Cardiac septum (tissue), 1 donor: ENCODE measurements at places on chromosomes 5 and 9.

DNA sequence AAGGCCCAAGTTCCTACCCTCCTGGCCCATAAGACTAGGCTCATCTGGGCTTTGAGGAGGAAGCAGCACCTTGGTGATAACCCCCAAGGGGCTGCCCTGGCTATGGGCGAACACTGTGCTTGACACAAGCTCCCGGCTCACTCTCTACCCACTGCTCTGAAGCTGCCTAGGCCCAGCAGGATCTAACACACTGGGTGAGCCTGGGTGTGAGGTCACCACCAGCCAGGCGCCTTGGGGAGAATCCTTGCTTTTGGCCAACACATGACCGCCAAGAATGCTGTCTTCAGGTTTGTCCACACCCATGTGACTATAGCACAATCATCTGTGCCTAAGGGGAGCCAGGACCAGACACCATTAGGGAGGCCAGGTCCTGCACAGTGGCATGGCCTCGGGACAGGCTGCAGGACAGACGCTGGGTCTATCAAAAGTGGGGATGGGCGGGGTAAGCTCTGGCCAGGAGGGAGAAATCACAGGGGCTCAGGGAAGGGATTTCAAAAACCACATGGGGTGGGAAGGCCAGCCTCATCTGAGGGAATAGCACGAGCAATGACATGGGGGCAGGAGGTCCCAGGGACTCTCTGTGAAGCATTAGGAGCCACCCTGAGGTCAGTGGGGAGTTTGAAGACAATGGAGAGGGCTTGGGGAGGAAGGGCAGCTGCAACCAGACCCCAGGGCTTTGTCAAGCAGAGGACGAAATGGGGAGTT is 29.6 kb downstream of the BICD2 start:
- DNase-seq, result no peak

DNA sequence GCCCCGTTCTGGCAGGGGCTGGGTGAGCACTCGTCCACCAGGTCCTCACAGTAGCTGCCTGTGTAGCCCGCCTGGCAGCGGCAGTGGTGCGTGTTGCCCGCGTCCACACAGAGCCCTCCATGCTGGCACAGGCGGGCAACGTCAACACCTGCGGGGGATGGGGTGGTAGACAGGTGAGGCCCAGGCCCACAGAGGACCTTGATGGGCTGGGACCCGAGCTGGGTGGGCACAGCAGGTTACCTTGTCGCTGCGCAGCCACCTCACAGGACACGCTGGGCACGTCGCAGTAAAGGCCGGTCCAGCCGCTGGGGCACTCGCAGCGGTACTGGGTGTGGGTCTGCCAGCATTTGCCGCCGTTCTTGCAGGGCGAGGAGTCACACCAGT is 25.1 kb upstream of the SEC16A start:
- no peak for DNase-seq

- no peak for DNase-seq
These were observed 54.8 kb downstream of the CAMK4 start for GRCh38 chr5:111278858-111279504.

DNA sequence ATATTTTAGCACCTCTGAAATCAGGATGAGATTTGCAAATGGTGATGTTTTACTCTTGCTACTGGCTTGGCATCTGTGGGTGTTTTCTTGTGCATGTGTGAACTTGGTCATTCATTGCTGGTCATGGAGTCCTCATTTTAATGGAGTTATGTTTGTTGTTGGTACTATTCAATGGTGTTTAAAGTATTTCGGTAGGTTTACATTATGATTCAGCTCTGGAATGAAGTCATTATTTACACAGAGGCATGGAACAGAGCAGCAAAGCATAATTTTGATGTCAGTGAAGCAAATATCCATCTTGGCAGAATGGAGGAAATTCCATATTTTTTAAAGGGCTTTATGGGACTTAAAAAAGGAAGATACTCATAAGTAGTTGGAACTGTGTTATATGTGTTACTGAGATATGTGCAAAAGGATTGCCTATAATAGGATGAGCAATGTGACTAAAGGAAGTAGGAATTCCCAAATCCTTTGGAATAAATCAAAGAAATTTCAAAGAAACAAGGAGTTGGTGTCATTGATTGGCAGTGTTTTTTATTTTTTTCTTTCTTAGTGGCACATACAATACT is 147.4 kb downstream of the ACTBL2 start:
- no peak for DNase-seq

- no peak for DNase-seq
These were observed 196.4 kb upstream of the PTGER4 start for GRCh38 chr5:40483316-40483715.

- no peak for DNase-seq
These were observed 2.9 kb downstream of the NRARP start for GRCh38 chr9:137299203-137299565.

- peak; percentile 36 for DNase-seq
These were observed 19.4 kb downstream of the CSF1R start for GRCh38 chr5:150066901-150067396.

DNA sequence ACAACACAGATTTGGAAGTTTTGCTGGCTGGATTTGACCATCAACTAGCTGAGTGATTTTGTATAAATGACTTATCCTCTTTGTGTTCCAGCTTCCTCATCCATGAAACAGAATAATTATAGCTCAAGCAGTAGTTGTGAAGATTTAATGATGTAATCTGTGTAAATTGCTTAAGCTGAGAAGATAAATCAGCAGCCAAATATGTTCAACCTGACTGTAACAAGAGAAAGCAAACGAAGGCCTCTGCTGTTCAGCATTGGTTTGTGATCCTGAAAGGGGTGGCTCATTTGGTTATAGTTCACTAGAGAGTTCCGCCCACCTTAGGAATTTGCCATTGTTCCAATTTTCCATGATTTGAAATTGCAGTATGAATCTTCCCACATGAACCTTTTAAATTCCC is 75.7 kb upstream of the CCDC112 start:
- DNase-seq, result no peak

DNA sequence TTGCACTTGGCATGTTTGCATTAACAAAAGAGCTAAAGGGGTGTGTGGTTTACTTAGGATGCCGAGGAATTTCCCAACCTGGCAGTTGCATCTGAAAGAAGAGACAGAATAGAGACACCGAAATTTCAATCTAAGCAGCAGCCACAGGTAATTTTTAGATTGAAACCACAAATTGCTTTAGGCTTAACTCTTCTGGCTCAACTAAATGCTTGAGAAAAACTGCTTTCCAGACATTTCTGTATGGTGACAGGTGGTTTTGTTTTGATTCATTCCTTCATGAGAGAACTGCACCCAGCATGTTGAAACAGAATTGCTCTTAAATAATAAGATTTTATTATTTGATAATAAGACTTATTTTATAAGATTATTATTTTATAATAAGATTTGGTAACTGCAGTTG is 21.5 kb downstream of the SECISBP2 start:
- DNase-seq, result no peak

DNA sequence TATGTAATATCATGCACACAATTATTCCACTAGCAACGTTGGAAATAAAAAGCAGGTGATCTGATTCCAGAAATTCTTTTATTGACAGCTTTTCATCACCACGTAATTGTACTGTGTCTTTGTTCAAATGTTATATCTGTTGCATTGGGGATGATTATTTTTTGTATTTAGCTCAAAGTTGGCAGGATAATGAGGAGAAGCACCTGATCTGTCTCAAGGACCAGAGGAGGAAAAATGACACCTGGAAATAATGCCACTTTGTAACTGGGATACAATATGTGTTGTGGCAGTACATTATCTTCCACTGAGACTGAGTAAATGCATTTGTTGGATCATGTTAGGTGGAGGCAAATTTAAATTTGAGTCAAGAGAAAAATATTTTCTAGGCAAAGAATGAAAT is 1298.8 kb upstream of the CDH6 start:
- DNase-seq, result no peak

DNA sequence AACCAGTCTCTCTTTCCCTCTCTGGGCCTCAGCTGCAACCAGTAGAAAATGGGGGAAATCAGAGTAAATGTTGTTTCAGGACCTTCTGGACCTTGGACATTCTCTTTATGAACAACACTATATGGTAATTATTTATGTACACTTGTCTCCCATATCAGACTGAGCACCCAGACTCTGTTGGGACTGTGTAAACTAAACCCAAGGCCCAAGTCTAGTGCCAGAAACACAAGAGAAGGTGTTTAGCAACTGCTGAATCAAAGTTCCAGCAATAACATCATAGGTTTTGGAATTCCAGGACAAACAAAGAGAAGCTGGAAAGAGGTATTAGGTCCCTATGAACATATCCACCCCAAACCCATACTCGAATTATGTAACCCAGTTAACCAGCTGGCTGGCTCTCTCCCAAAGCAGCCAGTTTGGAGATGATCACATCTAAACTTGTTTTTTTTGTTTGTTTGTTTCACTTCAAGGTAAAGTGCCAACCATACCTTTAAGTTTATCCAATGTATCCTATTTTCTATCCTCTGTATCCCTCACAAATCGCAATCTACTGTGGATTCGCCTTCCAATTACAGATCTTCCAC is 1.9 kb upstream of the RNF38 start:
- no peak for DNase-seq

DNA sequence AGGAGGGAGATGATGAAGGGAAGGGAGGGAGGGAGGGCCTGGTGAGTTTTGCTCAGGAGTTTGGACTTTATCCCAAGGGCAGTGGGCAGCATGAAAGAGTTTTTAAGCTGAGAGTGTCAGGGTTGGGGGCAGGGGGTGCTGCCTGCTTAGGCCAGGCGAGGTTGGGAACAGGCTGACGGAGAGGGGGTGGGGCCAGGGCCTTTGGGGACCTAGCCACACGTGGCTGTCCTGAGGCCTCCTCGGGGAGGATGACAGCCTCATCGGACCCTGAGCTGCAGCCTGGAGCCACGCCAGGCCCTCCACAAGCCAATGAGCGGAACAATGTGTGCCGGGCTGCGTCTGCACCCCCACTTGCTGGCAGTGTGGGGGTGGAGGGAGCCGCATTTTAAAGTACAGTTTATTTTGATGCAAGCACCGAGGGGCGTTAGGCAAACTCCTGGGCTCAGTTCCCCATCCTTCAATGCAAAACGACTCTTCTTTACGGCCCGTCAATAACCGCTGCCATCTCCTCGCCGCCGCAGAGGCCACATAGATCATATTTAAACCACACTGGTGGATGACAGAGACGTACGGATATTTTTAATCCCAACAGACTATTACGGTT is 5.3 kb upstream of the RXRA start:
- peak; percentile 61 for DNase-seq

DNA sequence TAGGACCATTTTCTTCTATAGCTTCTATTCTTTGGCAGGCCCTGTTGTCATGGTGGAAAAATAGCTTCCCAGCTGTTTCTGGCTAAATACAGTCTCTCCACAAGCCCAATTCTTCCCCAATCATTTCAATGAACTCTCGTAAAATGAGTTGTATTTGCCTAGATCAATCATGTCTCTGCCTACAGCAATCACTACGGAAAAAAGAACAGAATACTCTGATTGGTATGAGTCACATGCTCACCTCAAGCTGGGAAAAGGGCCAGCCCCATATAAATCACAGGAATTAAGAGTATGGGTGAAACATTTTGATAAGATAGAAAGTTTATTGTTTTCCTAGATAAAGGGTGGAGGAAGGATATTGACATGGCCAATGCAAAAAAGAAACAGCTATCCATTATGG is 711.4 kb downstream of the EFNA5 start:
- DNase-seq, result no peak

GRCh38 chr5:119016125-119016774 is 27.9 kb upstream of the DTWD2 start:
- DNase-seq, result no peak

DNA sequence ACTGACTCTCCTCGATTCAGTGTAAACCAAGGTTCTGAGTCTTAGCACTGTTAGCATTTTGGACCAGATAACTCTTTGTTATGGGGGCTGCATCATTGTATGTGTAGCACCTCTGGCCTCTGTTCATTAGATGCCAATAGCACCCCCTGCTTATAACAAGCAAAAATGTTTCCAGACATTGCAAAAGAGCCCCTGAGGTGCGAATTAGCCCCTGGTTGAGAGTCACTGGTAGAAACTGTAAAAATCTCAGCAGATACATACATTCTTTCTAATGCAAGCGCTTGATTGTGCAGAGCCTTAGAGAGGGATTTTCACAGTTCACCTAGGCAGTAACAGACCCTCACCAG is 2.8 kb downstream of the ADRB2 start:
- no peak for DNase-seq

- DNase-seq, result no peak
These were observed 826 bp downstream of the GPRIN1 start for GRCh38 chr5:176608937-176609723.

DNA sequence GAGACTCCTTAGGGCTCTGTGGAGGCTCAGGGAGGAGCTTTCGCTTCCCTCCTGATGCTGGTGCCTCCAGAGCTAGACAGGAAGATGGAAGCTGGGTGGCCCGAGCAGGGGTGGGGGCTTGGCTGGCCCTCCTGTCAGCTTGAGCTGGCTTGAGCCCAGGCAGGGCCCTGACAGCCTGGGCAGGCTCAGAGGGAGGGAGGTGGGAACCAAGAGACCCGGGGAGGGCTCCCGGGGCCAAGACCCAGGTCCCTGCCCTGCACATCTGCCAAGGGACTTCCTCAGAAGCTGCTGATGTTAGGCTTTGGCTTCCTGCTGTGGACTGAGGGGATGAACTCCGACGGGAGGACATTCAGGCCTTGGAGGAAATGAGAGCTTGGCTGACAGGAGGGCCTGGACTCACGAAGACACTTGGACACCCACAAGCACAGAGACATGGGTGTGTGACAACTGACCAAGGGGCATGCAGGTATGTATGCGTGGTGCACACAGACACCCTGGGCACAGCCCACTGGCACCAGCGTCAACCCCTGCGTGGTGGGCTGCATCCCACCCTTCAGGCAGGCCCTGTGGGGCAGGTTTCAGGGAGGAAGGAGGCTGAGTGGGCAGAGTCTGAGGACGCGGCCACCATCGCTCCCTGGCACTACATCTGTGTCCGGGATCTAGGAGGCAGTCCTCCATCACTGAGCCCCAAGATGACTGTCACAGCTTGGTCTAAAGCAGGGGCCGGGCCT is 1.7 kb upstream of the LTC4S start:
- DNase-seq, result no peak

DNA sequence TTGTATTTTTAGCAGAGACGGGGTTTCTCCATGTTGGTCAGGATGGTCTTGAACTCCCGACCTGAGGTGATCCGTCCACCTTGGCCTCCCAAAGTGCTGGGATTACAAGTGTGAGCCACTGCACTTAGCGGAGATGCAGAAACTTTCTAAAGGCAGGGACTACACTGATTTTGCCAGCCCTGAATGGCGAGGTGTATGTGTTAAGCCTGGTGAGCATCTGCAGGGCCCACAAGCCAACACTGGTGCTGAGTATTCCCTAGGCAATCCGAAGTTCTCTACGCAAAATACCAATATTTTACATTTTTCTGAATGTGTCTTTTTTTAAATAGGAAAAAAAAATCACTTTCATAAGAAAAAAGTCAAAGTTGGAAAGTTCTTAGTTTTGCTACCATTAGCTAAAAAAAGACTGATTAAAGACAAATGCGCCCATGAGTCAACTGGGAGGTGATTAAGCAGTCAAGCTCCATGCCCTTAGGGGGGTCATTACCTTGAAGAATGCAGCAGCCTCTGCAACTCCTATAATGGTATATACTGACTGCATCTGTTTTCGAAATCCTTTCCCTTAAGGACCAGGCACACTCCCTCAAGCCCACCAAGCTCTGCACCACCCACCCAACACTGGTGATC is 502.8 kb downstream of the BNC2 start:
- no peak for DNase-seq

GRCh38 chr9:121852651-121853616 is 201.5 kb downstream of the DAB2IP start:
- DNase-seq, result peak; percentile 76
